Right lung (tissue), 10 donors: ENCODE measurements at places on chromosomes 11 and 22. TPM values are rescaled to one million over a fixed set of nuclear protein-coding genes. Genes with fewer than 3 reads are reported as not detected.

Gene CAVIN3
- 16.1 TPM for polyA plus RNA-seq

GRCh38 chr11:390175-390574 is 3.8 kb upstream of the PKP3 start:
- DNase-seq = no peak

GRCh38 chr11:69483170-69483569 is 1.7 kb downstream of the LINC01488 start:
- no peak for DNase-seq

Gene CDHR5
- 0.85 TPM for polyA plus RNA-seq

Gene C11orf21
- 2.0 TPM for polyA plus RNA-seq
